ENCODE measurements at places on chromosomes 1 and 21.

DNA sequence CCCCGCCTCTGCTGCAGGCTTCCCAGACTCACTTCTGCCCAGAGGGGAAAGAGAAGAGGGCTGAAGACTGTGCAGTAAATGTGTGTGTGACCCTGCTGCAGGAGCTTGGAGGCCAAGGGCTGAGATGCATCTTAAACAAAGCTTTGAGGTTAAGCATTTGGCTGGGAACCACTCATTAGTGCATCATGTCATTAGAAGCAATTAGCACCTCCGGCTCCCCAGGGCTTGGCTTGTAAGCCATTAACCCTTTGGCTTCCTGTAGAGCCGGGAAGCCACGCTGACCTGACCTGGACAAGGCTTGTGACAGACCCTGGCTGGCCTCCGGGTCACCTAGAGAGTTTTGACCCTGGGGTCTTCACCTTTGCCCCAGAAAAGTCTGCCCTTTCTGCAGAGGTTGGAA lies 77.0 kb downstream of the CSMD2 start:
- no peak for DNase-seq

GRCh38 chr1:248818505-248819374 lies 7.0 kb downstream of the SH3BP5L start:
- no peak for DNase-seq

- DNase-seq, result no peak
Observed at GRCh38 chr1:216914974-216915373, 191.7 kb upstream of the ESRRG start.

DNA sequence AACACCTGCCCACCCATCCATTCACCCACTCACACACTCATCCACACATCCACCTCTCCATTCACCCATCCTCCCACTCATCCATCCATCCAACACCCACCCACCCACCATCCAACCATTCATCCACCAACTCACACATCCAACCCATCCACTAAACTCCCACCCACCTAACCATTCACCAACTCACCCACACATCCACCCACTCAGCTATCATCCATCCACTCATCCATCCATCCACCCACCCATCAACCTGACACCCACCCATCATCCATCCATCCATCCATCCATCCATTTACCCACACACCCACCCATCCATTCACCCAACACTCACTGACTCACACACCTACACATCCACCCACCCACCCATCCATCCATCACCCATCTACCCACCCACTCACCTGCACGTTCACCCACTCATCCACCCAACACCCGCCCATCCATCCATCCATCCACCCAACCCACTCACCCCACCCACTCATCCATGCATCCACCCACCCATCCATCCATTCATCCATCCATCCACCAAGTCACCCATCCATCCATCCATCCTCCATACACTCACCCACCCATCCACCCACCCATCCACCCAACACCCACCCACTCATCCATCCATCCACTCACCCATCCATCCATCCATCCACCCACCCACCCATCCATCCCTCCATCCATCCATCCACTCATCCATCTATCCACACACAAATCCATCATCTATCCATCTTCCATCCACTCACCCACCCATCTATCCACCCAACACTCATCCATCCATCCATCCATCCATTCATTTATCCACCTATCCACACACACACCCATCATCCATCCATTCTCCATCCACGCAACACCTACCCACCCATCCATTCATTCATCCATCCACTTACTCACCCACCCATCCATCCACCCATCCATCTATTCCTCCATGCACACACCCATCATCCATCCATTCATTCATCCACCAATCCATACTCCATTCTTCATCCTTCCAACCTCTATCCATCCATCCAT lies 17.4 kb upstream of the PRDM16 start:
- DNase-seq, result no peak

- DNase-seq, result no peak
Observed at GRCh38 chr1:243731301-243731891, 118.6 kb downstream of the AKT3 start.

DNA sequence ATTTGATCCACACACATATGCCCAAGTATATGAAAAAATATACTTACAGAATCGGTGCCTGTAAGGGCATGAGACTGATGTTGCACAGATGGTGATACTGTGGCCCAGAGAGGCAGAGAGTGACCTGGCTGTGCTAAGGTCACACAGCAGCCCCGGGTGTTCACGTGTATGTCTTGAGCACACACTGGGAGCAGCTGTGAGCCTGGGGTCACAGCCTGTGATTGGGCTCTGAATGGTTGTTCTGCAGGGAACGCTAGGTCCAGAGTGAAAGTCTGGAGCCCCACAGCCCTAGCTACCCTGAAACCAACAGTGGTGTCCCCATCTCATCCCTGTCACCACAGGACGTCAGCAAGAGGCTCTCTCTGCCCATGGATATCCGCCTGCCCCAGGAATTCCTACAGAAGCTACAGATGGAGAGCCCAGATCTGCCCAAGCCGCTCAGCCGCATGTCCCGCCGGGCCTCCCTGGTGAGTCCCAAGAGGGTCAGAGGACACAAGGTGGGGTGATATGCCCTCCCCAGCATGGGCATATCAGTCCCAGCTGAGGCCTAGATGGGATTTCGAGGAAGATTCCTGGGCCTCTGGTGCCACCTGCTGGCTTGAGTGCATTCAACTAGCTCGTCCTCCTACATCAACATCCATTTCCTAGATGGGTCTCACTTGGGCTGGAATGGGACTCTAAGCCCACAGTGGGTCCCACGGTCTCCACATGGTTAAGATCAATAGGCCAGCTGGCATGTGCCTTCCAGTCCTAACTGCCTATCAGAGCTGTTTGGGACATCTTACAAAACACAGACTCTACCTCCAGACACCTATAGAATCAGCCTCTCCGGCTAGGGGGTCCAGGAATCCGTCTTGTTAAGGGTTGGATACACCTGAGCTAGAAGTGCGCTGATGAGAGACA lies 19.7 kb downstream of the CDK18 start:
- peak; percentile 80 for DNase-seq

DNA sequence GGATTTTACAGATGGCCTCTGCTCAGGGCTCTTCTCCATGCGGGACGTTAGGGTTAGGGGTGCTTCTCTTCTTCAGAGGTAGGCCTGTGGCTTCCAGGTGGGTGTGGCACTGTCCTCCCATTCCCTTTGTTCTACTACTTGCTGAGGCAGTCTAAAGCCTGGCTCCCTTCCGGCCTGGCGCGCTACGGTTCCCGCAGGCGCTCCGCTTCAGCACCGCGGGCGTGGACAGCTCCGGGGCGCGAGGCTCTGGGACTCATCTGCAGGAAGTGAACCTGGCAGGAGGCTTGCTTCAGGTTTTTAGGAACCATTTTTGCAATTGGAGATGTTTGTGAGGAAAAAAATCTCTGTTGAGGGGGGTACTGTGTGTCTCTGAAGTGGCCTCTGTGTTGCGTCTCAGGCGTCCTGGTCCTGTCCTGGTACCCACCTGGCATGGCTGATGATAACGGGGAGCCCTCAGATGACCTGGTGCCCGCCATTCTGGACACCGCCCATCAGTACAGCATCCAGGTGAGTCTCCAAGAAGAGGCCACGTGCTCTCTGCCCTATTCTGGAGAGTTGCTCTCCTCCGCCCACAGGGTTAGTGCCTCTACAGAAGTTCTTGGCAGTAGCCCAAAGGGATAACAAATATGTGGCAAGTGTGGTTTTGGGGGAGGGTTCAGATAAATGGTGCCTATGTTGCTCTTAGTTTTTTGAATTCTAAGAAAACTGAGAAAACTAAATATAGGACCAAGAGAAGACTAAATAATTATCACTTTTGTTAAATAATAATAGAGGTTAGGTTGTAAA lies 1.9 kb downstream of the MANEAL start:
- DNase-seq, result peak; percentile 86

- DNase-seq, result no peak
Observed at GRCh38 chr1:224675590-224675989, 59.5 kb downstream of the CNIH3 start.

DNA sequence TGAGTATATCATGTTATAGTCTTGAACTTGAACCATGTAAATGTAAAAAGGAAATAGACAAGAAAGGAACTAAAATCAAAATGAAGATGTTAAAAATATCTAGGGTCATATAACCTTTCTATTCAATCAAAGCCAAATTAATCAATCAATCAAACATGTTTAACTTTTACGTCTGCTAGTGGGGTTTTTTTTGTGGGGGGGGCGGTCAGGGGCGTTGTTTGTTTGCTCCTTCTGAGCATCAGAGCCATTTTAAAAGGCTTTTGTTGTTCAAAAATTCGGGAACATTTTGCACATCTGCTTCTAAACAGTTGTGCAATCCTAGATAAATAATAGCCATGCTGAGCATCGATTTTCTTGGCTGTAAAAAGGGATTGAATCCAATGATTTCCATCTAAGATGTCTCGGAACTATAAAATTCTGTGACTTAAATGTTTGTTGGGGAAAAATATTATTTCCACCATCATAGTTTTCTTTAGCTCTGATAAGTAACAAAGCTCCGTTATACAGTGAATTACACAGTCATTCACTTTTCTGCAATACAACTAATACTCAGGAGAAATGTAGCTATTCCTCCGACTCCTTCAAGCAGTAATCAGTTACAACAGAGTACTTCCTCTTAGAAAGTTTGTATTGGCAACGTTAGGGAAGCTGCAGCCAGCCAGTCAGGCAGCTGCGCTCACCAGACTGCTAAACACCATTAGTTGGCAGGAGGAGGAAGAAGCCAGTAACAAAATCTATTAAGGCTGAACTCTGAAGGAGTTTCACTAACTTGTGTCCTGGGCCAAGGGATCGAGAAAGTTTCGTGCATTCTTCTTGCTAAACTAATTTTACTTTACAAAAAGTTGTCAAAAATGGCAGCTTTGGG lies 2.2 kb downstream of the SPATA6 start:
- DNase-seq, result peak; percentile 4

- DNase-seq, result no peak
Observed at GRCh38 chr1:3135073-3135702, 66.2 kb downstream of the PRDM16 start.

GRCh38 chr1:106908689-106909088 lies 147.8 kb upstream of the PRMT6 start:
- DNase-seq, result no peak

- peak; percentile 61 for DNase-seq
Observed at GRCh38 chr1:21651214-21652042, 17.7 kb downstream of the RAP1GAP start.

DNA sequence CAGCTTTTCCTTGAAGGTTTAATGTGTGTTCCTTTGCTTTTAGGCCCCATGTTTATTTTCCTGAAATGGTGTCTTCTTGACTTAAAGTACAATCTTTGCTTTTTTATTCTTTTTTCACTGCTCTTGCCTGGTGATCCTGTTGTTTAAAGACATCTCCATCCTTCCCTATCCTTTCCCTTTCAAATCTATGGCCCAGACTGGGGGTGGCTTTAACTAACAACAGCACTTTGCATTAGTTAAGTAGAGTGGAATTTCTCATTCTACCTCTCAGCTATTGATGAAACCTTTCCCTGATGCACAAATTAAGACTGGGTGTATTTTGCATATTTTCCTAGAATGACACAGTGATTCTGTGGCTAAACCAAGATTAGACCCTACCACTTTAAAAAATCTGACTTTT lies 84.3 kb downstream of the ROR1 start:
- DNase-seq, result no peak

DNA sequence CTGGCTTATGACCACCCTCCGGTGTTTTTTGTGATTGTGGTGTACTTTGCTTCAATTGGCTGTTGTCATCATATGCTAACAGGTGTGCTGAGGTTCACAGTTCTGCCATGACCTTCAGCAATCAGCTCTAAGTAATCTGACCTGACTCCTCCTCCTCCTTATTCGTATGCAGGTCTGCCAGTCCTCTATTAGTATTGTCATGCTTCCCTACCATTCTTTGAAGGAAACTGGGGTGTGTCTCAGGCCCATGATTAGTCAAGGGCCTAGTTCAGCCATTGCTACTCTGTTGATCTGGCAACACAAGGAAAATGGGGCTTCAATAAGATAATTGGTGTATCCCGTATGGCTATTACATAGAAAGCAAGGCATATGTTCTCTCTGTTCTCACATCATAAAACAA lies 332.3 kb upstream of the DPYD start:
- no peak for DNase-seq

GRCh38 chr1:33180911-33181890 lies 642 bp downstream of the TRIM62 start:
- peak; percentile 84 for DNase-seq

DNA sequence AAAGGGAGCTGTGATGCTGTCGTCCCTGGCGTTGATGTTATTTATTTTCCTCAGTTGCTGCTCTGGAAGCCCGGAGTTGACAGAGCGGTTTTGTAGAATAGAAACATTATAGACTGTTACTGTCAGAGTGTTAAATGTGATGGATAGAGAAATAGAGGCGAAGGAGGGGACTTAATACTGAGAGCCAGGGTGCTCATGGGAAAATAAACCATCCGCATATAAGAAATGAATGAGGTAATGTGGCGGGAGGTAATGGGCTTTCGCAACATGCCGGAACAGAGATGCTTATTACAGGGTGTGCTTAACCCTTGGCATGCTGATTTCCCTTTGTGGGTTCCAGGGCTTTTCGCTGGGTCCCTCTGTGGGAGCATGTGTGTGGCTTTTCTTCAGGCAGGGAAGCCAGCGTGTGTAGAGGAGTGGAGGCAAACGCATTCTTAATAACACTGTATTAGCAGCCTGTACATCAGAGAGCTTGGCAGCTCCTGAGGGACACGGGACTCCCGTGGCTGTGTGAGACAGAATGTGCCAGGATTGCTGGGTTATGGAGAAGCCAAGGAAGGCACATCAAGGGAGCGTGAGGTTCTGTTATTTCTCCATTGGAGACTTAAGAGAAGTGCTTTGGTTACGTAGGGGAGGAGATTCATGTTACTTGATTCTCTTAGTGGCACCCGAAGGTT lies 141.0 kb downstream of the PBX1 start:
- no peak for DNase-seq

GRCh38 chr21:14711287-14711686 lies 165.2 kb upstream of the SAMSN1 start:
- no peak for DNase-seq

GRCh38 chr1:10671090-10671489 lies 125.4 kb downstream of the CASZ1 start:
- no peak for DNase-seq

DNA sequence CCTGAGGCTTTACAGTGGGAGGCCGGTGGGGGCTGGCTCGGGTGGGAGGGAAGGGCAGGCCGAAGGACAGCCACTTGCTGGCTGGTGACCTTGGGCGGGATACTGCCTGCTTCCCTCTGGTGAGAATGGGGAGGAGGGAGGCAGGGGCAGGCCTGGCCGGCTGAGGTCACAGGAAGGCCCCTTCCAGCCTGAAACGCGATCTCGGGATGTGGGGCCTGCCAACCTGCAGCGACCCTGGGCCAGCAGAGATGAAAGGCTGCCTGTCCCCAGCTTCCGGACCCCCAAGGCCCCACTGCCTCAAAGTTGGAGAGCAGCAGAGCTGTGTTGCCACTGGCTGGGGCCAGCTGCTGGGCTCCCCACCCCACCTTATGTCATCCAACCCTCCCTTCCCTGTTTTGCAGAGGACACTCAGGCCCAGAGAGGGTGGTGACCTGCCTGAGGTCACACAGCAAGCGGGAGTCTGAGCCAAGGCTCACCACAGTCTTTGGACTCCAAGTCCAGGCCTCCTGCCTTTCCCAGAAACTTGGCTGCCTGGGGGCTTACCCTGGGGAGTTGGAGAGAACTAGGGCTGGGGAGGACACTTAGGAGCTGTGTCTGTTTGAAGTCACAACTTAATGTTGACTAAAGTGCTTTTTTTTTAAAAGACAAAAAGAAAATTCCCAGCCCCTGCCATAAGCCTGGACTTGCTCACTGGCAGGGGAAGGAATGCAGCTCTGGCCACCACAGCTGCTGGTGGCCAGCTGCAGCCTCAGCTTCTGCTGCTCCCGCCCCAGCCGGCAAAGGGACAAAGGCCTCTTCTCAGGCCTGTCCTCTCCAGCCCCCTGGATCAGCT lies 14.8 kb upstream of the WASF2 start:
- DNase-seq, result no peak

GRCh38 chr1:48673332-48674105 lies 103.2 kb downstream of the BEND5 start:
- DNase-seq, result no peak

Data from hematopoietic multipotent progenitor cell treated with erythropoietin and hydrocortisone succinate and interleukin-3 and kit ligand, for 8 days (in vitro differentiated cells).